MM.1S (cell line): ENCODE measurements at places on chromosomes 4 and X.

GRCh38 chr4:77263247-77263646, 106.2 kb downstream of the CCNG2 start:
- DNase-seq = peak; percentile 28

DNA sequence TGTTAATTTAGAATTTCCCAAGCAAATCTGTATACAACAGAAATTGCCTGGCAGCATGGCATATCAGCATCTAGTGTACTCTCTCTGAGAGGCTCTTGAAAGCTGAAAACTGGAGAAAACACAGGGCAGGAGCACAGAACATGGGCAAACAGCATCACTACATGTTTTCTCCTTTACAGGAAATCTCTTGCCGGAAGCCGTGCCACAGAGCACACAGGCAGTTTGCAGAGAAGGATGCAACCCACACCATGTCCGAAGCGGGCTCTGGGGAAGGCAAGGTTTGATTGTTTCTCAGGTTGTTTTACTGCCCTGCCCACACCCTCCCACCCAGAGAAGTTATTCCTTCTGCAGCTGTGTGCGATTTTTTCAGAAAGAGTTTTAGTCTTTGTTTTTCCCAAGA, 41.1 kb upstream of the FAM9C start:
- DNase-seq = no peak

DNA sequence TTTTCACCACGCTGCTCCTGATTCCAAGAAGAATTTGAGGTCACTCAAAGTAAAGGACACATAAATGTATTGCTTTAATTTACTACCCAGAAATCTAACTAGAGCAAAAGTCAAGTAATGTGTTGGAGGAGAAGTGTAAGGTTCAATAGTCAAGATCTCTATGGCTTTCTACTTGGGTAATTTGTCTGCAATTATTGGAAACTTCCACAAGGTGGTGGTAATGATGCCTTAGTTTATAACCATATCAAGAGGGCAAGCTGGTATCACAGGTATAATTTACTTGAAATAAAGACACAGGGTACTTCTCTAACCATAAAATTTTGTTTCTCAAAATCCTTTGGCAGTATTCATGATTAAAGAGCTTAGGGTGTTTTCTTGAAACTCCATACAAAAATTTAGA, 10.2 kb upstream of the GRIA3 start:
- DNase-seq = peak; percentile 47

DNA sequence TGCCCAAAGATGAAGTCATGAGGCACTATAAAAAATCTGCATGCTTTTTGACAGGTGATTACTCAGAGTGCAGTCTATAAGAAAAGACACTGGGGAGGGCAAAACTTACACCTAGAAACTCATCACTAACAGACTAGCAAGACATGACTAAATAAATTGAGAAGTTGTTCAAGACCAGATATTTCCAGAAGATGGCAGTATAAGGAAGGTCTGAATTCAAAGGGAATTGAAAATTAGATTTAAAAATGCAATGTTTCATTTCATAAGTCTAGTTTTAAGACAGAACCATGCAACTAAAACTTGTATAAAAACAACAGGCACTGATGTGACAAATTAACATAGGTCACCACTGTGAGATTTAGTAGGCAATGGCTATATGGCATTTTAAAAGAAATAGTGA, 232.5 kb upstream of the POF1B start:
- DNase-seq = peak; percentile 41

DNA sequence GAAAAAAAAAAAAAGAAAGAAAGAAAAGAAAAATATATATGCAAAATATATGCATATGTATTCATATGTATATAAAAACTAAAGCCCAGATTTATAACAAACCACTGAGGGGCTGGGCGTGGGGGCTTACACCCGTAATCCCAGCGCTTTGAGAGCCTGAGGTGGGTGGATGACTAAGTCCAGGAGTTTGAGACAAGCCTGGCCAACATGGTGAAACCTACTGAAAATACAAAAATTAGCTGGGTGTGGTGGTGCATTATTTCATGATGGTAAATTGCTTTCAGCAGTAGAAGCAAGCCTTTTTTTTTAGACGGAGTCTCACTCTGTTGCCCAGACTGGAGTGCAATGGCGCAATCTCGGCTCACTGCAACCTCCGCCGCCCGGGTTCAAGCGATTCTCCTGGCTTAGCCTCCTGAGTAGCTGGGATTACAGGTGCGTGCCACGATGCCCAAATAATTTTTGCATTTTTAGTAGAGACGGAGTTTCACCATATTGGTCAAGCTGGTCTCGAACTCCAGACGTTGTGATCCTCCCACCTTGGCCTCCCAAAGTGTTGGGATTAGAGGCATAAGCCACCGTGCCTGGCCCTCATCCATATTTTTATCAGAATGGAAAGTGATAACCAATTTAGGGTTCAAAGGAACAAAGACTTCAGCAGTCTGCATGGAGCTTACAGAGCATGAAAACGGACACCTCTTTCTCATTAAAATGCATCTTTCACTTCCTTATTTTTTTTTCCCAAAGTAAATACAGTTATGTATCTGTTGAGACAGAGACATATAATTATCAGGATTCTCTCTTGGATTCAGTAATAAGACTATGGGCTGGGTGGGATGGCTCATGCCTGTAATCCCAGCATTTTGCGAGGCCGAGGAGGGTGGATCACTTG, 27.7 kb upstream of the MOB1B start:
- no peak for DNase-seq

DNA sequence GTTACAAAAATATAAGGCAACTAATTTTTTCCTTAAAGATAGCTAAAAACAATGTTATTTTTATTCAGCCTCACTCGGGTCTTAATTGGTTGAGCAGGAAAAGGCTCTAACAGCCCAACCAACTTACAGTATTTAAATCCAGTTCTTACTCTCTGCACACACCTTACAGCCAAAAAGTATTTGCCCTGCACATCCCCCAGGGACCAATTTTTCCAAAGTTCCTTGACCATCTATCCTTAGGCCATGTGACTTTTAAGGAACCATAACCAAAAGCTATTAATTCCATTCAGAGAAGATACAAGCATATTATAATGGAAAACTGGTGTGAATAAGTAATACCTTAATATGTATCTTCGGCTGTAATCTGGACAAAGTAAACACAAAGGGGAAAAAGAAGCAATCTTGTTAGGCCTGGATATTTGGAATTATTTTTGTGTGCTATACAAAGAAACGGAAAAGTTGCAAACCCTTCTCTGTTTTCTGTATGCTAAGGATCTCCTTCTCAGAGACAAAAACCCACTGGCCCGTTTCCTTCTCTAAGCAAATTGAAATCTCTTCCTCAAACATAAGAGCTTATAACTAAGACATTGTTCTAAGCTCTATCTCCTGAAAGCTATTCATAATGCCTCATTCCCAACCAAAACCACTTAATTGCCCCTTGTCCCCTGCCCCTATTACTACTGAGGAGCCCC, 1.0 kb upstream of the THAP9 start:
- peak; percentile 17 for DNase-seq

- no peak for DNase-seq
These were observed 45.4 kb downstream of the BMPR1B start for GRCh38 chr4:94803181-94803580.

- DNase-seq = no peak
These were observed 1442.8 kb upstream of the PCDH7 start for GRCh38 chr4:29277381-29277780.

GRCh38 chrX:139506333-139506732, 24.2 kb upstream of the F9 start:
- no peak for DNase-seq

- DNase-seq = no peak
These were observed 93.9 kb upstream of the JADE1 start for GRCh38 chr4:128715616-128716015.

DNA sequence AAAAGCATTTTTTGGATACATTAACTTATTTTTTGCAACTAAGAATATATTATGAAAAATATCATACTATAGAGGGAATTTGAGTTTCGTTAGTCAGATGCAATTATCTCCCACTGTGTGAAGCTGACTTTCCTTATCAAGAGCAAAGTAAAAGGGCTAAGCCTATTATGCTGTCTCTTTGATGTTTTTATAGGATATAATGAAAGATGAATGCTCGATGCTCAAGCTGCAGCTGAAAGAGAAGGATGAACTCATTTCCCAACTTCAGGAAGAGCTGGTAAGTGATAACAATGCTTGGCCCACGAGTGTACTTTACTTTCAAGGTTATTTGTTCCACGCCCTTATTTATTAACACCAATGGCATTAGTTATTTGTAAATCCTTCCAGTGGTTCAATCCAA, 688.4 kb downstream of the CCSER1 start:
- DNase-seq = no peak

- DNase-seq = no peak
These were observed 27.9 kb downstream of the TSC22D3 start for GRCh38 chrX:107747596-107748161.

DNA sequence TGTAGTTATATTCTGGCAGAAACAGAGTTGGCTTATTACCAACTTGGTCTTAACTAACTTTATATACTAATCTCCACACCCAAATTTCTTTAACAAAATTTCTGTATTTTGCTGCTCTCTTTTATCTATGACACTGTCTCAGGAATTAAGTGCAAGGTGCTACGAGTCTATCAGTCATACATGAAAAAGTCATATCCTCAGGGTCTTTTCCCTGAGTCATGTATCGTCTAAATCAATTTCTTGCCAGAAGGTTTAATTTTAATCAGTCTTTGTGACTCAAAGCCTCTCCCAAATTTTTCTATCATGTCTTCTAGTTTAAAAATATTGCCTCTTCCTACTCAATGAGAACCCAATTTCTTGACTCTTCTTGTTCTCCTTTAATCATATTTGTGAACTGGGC, 1803.6 kb upstream of the PCDH7 start:
- no peak for DNase-seq

DNA sequence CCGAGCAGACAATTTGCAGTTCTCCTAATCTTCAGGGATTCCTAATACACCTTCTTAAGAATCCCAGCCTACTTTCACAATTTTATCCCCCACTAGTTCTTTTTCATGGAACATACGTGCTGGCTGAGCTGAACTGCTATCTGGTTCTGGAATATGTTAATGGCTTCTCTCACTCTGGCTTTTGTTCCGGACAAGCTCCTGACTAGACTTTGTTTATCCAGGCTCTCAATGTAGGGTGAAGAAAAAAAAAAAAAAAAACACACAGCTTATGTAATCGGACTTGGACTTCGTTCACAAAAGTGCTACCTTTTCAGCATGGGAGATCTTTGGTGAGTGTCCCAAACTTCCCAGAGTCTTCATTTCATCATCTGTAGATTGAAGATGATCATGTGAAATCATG, 555.4 kb upstream of the CPEB2 start:
- DNase-seq = no peak

DNA sequence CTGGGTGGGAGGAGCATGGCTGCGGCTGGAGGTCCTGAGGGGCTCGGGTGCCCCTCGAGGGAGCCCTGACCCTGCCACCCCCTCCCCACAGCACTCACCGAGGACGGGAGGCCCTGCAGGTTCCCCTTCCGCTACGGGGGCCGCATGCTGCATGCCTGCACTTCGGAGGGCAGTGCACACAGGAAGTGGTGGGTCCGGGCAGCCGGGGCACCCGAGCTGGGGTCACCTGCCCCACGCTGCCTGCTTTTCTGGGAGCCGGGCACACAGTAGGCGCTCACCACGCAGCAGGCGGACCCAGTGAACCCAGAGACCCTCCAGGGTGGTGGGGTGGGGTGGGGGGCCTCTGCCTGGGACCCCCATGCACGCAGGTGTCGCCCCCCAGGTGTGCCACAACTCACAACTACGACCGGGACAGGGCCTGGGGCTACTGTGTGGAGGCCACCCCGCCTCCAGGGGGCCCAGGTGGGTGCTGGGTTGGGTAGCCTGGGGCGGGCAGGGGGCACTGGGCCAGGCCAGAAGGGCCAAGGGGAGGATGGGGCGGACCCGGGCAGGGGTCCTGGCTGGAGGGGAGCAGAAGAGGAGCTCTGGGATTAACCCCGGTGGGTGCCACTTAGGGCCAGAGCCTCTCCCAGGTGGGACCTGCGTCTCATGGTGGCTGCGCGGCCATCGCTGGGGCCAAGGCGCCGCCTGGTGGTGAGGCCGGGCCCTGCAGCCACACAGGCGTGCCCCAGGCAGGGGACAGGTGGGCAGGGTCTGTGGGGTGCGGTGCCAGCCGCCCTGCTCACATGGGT, 1.4 kb downstream of the HGFAC start:
- peak; percentile 41 for DNase-seq

DNA sequence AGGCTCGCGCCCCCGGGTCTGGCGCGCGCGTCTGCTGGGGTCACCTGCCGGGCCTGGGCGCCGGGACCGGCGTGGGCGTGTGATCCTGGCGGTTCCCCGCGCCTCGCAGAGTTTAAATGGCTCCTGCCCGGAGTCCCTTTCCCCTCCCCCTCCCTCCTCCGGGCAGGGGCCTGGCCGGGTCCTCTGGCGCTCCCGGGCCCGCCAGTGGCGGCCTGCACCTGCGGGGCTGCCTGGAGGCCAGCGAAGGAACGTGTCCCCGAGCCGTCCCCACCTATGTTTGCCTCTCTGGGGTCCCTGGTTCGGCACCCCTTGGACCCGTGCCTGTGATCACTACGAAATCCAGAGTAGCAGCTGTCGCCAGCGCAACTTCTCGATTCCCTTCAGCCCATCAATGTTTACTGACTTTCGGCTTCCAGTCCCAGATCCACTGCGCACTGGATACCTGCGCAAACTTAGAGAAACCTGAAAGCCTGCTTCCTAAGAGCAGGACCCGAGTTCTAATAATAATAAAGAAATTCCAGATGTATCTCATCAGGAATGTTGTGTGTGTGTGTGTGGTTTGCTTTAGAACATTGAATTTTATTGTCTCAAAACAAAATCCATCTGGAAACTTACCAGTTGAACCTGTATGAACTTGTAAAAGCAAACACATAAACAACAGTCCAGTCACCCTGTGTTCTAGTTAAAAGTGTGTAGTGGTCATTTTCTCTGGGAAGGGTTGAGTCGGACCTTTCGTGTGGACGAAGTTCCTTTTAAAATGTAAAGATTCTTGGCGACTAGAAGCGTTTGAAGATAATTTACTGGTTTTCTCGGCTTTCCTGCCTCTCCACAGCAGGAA, 788 bp downstream of the SHROOM2 start:
- no peak for DNase-seq

DNA sequence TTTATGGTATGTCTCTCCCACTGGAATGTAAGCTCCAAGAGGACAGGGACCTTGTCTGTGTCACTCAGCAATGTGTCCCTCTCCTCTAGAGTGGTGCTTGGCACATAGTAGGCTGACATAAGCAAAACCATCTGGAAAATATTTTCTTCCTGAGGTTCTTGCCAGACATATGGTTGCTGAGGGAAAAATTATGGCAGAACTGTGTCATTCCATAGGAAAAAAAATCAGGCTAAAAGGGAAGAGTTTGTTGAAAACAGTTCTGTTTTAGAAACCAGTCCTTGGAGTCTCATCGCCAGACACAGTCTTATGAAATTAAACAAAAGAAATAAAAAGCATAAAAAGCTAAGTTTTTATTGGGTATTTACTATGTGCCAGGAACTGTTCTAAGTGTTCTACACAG, 60.9 kb downstream of the RTL9 start:
- DNase-seq = no peak

GRCh38 chr4:47538111-47538824, 53.2 kb downstream of the ATP10D start:
- DNase-seq = no peak
